Stimulated activated CD4-positive, alpha-beta T cell treated with anti-CD3 and anti-CD28 coated beads, Interleukin-15, amount 100 ng/mL, for 1 hour (primary cell): ENCODE measurements at places on chromosomes 7 and 10.

- DNase-seq, result no peak
Observed at GRCh38 chr7:81705206-81705605, 64.6 kb downstream of the HGF start.

- DNase-seq, result no peak
Observed at GRCh38 chr7:35805876-35806275, 5.0 kb downstream of the SEPTIN7 start.

DNA sequence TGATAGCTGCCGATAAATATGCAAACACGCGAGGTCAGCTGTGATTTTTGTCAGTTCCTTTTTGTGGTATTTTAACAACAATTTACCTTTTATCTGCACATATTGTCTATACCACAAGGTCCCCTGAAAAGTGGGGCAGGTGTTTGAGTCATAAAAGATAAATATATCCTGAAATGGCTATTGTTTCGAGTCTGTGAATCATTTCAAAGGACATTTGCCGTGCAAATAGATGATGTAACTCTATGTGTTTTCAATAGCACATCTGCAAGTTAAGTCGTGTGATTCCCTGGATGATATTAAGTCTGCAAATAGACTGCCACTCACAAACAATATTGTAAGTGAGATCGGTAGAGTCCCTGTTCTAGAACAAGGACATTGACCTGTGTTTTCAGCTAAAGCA, 193.0 kb upstream of the PITRM1 start:
- DNase-seq, result no peak

DNA sequence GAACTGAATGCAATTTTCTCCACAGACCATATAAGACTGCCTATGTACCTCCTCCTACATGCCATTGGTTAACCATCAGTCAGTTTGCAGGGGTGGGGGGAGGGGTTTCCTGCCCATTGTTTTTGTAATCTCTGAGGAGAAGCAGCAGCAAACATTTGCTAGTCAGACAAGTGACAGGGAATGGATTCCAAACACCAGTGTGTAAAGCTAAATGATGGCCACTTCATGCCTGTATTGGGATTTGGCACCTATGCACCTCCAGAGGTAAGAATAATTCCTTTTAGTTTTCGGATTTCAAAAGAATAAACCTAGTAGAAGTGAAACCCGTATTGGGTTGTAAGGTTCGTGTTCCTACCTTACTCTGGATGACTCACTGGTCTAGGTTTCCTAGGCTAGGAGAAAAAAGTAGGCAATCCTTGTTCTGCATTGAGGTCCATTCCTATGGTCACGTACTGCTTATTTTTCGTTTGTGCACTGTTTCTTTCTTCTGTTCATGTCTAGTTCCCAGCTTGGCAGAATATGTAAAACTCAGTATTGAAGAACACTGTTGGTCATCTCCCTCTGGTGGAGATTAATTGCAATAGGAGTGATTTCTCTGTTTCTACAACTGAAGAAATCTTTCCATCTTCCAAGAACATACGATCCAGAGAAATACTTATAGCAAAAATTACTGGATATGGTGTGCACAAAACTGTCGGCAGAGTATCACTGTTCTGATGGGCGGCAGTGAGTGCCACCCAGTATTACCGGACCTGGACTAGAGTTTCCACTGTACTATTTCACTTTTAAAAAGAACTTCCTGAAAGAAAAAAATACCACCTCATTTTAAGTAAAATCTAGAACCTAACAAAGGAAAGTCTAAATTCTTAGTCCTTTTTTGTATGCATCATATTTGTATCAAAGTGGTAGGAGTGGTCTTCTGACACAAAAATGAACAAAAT, at the start of gene AKR1C3:
Gene AKR1C3 (plus strand): TSS at position 150 of the 941 bp plus-strand sequence. CDS start 31 bp downstream, at position 181.
- DNase-seq, result no peak

DNA sequence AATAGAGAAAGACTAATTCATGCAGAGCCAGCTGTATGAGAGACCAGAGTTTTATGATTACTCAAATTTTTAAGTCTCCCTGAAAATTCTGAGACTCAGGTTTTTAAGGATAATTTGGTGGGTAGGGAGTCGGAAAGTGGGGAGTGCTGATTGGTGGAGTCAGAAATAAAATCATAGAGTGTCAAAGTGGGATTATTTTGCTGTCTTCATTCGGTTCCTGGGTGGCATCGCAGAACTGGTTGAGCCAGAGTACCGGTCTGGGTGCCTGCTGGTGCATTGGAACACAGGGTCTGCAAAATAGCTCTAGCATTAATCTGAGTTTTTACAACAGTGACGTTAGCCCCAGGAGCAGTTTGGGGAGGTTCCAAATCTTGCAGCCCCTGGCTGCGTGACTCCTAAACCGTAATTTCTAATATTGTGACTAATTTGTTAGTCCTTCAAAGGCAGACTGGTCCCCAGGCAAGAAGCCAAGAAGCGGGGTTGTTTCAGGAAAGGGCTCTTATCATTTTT, 32.4 kb downstream of the GPRIN2 start:
- DNase-seq, result peak; percentile 1

DNA sequence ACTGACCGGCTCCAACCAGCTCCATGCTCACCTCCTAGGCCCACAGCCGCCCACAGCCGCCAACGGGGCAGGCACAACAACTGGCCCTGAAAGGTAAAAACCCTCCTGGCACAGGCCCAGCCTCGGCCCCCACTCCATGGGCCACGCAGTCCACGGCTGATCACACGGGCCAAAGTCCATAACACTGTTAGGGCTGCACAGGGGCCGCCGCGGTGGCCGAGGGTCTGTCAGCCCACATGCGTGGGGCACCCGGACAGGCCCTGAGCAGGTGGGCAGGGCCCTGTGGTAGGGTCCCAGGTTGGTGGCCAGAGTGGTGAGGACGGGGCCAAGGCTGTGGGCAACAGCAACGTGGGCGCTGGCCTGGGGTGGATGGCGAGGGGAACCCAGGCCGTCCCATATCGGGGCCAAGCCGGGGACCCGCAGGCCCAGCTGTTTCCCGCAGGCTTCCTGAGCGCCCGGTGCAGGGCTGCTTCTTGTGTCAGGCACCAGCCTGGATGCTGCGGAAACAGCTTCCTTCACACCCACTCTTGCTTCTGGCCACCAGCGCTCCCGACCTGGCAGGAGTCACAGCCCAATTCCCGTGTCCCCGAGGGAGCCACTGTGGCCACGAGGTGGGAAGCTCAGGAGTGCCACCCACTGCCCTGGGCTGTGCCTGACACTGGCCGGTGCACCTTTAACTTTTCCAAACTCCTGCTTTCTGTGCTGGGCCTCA, 29.2 kb downstream of the CYP2W1 start:
- DNase-seq, result no peak

- DNase-seq, result no peak
Observed at GRCh38 chr10:58994226-58995057, 182.0 kb upstream of the PHYHIPL start.

GRCh38 chr7:39394105-39394680, 172.0 kb upstream of the YAE1 start:
- no peak for DNase-seq

DNA sequence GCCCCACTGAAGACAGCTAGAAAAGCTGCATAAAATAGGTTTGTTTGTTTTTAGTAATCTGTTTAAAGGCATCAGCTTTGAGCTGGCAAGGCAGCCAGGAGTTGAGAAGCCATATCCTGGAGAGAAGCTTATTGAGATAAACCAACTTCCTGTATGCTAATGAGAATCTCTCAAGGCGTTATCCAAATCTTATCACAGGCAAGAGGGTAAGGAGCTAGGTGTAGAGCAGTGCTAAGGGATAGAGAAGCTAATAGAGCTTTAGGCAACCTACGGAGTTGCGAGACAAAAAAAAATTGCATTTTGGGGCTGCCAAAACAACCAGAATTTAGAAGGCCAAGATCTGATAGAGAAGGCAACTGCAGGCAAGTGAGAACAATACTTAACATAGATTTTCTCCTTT, 641.6 kb downstream of the SH2D4B start:
- DNase-seq, result no peak

DNA sequence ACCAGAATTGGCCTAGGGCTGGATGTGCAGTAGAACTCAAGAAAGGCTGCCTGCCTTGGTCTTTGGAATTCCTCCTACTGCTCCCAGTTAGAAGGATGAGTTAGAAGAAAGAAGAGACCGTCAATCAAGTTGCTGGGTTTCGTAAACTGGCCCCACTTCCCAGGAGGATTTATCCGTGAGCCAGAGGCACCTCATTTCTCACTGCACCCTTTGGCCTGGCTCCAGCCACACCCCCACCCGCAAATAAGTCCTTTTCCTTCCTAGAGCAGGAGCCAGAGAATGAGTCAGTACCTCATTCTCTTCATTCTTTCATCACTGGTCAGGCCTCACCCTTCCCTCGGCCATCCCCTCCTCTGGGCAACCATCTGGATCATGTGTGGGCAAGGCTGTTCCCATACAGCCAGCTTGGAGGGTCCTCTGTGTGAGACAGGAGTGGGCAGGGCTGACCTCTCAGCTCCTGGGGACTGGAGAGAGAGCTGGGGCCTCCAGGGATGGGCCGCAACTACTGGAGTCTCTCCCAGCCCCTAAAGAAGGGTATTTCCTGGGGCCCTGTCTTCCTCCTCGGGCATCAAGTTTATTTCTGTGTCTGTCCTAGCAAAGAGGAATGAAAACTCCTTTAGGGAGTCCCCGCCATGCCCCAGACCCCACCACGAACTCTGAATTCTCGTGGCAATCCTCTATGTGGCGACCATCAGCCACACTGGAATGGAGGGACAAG, 87.2 kb upstream of the DUSP5 start:
- no peak for DNase-seq

DNA sequence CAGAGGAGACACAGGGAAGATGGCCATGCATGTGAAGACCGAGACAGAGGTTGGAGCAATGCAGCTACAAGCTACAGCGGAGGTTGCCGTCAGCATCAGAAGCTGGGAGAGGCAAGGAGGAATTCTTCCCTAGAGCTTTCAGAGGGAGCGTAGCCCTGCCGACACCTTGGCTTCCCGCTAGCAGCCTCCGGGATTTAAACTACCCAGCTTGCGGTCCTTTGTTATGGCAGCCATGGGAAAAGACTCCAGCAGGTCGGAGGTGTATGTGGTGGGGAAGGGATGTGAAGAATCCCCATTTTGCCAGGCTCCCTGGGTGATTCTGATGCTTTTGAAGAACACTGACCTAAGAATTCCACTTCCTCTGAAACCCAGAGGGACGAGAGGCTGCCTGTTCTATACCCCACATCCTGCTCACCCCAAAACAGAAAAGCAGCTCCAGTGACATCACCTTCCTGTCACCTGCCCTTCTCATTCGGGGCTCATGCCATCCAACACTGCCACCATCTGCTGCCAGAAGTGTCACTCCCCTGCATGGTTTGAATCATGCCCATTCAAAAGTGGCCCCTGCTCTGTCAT, 3.3 kb upstream of the SEPHS1 start:
- DNase-seq, result no peak

- no peak for DNase-seq
Observed at GRCh38 chr10:74093530-74094164, 57.0 kb downstream of the AP3M1 start.

- DNase-seq, result no peak
Observed at GRCh38 chr10:101485681-101486554, 102.1 kb downstream of the POLL start.

GRCh38 chr10:132388891-132389432, 8.0 kb upstream of the PWWP2B start:
- no peak for DNase-seq

DNA sequence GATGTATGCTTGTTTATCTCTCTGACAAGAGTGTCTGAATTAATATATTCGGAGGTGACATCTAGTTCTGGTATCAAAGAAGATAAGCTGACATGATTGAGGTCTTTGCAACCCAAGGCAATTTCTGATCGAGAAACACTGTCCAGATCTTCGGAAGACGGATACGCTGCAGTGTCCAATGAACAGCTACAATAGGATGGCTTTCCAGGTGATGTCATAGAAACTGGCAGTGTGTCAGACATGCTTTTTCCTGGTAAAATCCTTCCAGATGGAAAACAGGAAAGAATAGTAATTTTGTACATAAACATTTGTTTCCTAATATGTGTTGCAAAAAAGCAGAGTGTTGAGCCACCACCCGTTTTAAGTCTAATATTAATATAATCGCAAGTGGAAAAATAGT, 33.4 kb downstream of the VWDE start:
- DNase-seq, result no peak

DNA sequence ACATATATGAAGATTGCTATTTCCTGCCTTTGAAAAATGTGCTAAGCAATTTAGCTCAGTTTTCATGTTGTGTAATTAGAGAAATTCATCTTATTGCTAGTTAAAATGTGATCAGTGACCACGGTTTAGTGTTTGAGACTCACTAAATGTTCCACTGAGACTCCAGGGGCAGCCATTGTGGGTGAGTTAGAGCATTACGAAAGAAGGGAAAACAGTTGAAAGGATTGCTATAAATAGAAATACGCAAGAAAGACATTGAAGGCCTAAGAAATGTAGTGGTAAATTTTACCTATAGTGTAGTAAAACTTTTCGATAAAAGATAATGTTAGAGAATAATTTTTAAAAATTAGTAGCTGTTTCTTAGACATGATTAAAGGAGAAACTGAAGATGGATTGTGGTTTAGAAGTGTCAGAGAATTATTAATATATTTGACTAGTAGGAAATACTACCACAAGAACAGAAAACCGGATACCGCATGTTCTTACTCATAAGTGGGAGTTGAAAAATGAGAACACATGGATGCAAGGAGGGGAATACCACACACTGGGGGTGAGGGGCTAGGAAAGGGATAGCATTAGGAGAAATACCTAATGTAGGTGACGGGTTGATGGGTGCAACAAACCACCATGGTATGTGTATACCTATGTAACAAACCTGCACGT, 394.5 kb downstream of the SEMA3D start:
- no peak for DNase-seq

GRCh38 chr10:48506147-48506917, 98.5 kb downstream of the ARHGAP22 start:
- DNase-seq, result no peak

DNA sequence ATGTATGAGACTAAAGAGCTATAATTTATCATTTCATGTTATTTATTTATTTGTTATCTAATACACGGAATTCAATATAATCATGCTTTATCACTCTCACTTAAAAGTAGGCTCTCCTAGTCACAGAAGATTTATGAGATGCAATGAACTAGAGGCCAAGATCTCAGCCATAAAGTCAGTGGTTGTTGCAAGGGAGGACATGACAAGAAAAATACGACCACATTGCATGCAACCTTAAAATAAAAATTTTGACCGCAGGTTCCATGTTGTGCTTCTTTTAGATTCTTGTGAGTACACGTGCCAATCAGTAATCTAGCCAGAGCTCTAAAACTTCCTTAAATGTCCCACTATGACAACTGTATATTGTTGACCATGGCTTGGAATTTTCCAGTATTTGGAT, 75.9 kb upstream of the SP8 start:
- no peak for DNase-seq

GRCh38 chr10:117615649-117616048, 73.1 kb downstream of the EMX2 start:
- DNase-seq, result no peak

GRCh38 chr7:94243066-94243711, 151.5 kb upstream of the COL1A2 start:
- DNase-seq, result no peak

DNA sequence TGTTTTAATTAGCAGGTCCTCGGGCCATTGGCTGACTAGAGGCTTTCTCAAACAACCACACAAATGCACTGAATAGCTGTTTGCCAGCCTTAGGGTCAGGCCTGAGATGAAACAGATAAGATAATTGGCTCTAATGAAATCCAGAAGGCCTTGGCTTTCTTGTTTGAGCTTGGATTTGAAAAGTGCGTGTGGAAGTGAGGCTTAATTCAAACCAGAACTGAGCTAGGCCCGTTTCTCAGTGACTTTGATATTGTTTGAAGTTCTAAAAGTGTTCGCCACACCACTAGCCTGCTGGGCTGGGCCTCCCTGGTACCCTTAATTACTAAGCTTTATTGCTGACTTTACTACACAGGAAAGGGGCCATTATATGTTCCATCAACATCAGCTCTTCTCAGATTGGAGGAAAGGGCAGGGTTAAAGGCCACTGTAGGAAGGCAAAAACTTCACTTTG, 270.6 kb downstream of the TWIST1 start:
- no peak for DNase-seq

GRCh38 chr10:32790483-32790882, 167.5 kb downstream of the ITGB1 start:
- DNase-seq, result no peak
